Psoas muscle (tissue), 8 donors: ENCODE measurements at places on chromosomes 3 and 15. TPM values are rescaled to one million over a fixed set of nuclear protein-coding genes. Genes with fewer than 3 reads are reported as not detected.

Gene CPN2
- not detected for total RNA-seq

Gene SCN11A
- total RNA-seq: not detected

Gene MAGEF1
- total RNA-seq: 14.3 TPM

Gene SV2B
- 10.1 TPM for total RNA-seq

Gene BFSP2
- not detected for total RNA-seq

Gene LRRC2
- 95.5 TPM for total RNA-seq

Gene AQP9
- total RNA-seq: 0.82 TPM

Gene CHRFAM7A
- not detected for total RNA-seq

Gene TTLL13
- 0.08 TPM for total RNA-seq

Gene LCTL
- not detected for total RNA-seq

DNA sequence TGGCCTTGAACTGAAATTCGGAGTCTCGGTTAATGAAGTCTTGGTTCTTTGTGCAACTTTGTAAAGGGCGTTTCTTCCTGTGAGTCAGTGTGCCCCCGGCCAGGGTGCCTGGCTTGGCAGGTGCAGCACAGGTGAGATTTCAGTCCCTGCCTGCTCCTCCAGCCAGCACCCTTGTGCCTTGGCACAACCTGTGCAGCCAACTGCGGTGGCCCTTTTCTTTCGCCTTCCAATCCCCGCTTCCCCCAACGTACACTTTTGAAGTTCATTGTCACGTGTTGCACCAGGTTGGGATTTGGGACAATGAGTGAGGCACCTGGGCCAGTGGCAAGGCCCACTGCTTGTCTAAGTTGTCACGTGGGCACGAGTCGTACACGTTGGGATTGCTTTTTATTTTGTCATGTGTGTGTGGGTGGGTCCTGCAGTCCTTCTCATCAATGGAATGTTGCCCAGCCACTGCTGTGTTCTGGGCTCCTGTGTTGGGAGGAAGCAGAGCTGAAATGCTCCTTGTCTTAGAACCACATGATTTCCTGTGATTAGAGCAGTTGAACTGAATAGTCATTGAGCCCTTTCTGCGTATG, 242.9 kb upstream of the BHLHE40 start:
- DNase-seq: no peak

DNA sequence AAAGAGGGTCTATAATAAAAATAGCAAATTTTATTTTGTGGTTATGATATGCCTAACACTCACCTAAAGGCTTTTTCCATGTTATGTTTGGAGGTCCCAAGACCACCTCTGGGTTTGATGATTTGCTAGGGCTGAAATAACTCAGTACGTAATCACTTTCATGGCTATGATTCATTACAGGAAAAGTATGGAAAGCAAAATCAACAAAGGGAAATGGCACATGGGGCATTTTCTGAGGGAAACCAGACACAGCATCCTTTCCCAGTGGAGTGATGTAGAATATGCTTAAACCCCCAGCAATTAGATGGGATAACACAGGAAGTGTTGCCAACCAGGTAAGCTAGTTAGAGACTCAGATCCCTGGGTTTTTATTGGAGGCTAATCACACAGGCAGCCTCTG, 701.6 kb upstream of the CBLB start:
- DNase-seq: no peak

GRCh38 chr3:28768439-28768838, 419.8 kb upstream of the AZI2 start:
- no peak for DNase-seq

GRCh38 chr15:93121973-93122910, 33.2 kb upstream of the RGMA start:
- DNase-seq: peak; percentile 44

DNA sequence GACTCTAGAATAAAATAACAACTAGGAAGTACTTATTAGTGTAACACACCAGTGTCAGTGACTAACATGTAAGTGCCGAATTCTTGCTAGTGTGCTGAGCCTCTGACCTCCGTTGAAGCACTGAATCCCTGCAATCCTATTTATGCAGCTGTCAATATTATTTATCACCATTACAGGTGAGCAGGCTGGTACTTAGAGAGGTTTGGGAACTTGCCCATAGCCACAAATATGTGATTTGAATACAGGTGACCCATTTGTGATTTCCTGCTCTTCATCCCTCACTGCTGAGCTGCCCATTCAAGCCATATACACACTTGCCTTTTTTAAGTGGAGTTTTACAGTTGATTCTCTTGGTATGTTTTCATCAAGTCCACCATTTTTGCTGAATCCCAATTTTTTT, 12.2 kb downstream of the EIF4E3 start:
- no peak for DNase-seq

GRCh38 chr3:24472358-24472757, 22.3 kb downstream of the THRB start:
- no peak for DNase-seq

- no peak for DNase-seq
These were observed 136.0 kb upstream of the CCDC54 start for GRCh38 chr3:107241217-107241616.

GRCh38 chr3:160129459-160130061, 95.7 kb upstream of the C3orf80 start:
- no peak for DNase-seq

DNA sequence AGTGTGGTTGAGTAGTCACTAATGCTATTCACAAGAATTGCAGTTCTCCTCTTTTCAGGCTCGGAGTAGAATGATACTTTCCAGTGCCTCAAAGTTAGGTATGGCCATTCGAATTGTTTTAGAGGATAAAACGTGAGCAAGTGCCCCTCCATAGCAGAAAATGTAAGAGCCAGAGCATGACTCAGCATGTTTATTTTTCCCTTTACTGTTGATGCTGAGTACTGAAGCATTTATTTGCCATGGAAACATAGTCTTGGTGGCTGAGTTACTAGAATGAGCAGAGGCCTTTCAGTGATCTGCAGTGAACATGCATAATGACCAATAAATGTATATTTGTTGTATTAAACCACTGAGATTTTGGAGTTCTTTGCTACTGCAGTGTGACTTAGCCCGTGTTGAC, 540.6 kb downstream of the NLGN1 start:
- DNase-seq: no peak

- no peak for DNase-seq
These were observed 523.2 kb upstream of the GOLIM4 start for GRCh38 chr3:168618827-168619470.

GRCh38 chr3:29731050-29731449, 450.2 kb downstream of the RBMS3 start:
- DNase-seq: no peak

GRCh38 chr3:57128826-57129667, 36.1 kb downstream of the IL17RD start:
- DNase-seq: no peak
